Stimulated activated CD8-positive, alpha-beta memory T cell treated with anti-CD3 and anti-CD28 coated beads, Interleukin-7, amount 100 ng/mL, for 48 hours (primary cell): ENCODE measurements at places on chromosomes 1 and 21.

DNA sequence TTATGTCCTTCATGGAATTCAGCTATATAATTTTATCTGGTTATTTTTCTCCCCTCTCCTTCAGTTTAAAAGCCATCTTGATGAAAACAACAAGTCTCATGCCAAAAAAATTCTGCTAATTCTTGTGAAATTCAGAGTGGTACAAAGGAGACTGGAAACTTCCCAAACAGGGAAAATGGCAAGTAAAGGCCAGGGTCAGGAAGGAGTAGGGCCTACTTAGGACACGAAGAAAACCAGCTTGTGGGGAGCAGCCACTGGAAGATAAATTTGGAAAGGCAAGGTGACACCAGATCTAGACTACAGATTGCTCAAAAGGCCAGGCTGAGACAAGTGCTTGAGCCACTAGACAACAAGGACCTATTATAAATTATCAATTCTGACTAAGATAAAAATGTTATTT lies 6.4 kb downstream of the TSTD1 start:
- DNase-seq, result no peak

DNA sequence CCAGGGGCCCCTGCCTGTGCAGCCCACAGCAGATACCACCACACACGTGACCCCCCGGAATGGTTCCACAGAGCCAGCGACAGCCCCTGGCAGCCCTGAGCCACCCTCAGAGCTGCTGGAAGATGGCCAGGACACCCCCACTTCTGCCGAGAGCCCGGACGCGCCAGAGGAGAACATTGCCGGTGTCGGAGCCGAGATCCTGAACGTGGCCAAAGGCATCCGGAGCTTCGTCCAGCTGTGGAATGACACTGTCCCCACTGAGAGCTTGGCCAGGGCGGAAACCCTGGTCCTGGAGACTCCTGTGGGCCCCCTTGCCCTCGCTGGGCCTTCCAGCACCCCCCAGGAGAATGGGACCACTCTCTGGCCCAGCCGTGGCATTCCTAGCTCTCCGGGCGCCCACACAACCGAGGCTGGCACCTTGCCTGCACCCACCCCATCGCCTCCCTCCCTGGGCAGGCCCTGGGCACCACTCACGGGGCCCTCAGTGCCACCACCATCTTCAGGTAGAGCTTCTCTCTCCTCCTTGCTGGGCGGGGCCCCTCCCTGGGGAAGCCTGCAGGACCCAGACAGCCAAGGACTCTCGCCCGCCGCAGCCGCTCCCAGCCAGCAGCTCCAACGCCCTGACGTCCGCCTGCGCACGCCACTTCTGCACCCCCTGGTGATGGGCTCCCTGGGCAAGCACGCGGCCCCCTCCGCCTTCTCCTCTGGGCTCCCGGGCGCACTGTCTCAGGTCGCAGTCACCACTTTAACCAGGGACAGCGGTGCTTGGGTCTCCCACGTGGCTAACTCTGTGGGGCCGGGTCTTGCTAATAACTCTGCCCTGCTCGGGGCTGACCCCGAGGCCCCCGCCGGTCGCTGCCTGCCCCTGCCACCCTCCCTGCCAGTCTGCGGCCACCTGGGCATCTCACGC lies 51.0 kb downstream of the COL18A1 start:
- no peak for DNase-seq

GRCh38 chr1:207072233-207072632 lies 16.4 kb upstream of the C4BPB start:
- no peak for DNase-seq

- no peak for DNase-seq
Measured at GRCh38 chr1:218686258-218686657, 341.1 kb downstream of the TGFB2 start.

- no peak for DNase-seq
Measured at GRCh38 chr1:237444120-237444790, 402.3 kb downstream of the RYR2 start.

- no peak for DNase-seq
Measured at GRCh38 chr1:158830904-158831507, at the start of gene MNDA. Gene MNDA, plus strand, starts transcription at chr1:158831351. Its CDS starts 10,803 bp downstream, at chr1:158842154.

- DNase-seq, result no peak
Measured at GRCh38 chr1:18241891-18242290, 134.3 kb downstream of the IGSF21 start.

DNA sequence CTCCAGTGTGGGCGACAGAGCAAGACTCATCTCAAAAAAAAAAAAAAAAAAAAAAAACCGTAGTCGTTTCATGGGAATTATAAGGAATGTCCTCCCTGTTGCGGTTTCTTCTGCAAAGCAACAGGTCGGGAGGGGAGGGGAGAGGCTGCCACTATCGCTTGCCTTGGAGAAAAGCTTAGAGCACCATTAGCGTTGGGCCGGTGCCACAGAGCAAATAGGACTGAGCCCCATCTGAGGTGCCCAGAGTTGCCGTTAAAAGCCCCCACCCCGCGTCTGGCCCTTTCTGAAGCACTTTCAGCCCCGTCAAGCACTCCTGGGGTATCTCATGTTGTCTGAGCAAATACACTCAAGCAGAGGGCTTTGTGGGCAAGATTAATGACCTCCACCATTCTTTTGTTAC lies 2.2 kb downstream of the RIPPLY3 start:
- DNase-seq, result no peak

DNA sequence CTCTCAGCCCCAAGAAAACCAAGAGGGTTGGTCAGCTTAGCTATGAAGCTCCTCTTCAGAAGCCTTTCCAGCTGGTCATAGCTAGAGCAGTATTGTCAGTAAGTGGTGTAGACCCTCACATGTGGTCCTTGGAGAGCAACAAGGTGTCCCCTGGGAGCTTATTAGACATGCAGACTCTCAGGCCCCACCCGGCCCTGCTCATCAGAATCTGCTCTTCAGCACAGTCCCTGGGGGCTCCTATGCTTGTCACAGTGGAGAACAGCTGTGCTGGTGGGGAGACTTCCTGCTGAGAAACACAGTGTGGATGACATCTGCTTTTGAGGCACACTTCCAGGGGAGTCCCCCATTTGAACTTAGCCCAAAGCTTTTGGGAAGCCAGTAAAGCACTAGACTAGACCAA lies 21.9 kb upstream of the NEK2 start:
- DNase-seq, result no peak

GRCh38 chr1:47558601-47559593 lies 121.1 kb downstream of the FOXD2 start:
- no peak for DNase-seq
